GM04504 (cell line): ENCODE measurements at places on chromosomes 12 and 14.

DNA sequence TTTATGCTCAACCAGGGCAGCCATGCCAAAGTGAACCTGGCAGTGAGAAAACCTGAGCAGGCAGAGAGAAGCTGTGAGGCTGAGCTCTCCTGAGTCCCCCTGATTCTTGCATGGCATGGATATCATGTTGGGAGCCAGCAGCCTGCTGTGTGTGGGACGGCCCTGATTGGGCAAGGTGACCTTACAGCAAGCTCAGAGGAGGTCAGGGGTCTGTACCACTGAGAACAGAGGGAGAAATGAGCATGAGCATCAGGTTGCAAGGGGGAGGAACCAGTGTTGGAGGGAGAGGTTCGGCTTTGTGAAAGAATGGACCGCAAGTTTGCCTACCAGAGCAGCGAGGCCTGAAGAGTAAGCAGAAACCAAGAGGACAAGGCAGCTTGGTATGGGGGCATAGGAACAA, 59.1 kb upstream of the PTGR2 start:
- no peak for DNase-seq

DNA sequence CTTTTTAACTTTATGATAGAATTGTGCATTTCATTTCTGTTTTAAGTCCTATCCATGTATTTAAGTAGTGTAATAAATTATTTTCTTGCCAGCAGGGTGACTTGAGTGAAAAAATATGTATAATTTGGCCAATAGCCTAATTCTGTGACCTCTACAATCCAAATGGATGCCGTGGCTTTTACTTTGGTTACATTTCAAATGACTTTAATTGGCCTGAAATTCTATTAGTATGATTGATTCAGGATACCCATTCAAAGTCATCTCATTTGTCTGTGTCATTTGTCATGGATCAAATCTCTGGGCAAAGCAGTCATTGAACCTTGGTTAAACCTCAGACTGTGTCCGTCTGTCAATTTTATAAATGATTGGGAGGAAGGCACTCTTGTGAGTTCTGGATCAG, 29.6 kb downstream of the CRADD start:
- no peak for DNase-seq

- no peak for DNase-seq
Observed at GRCh38 chr14:99231161-99231849, 40.7 kb downstream of the BCL11B start.

DNA sequence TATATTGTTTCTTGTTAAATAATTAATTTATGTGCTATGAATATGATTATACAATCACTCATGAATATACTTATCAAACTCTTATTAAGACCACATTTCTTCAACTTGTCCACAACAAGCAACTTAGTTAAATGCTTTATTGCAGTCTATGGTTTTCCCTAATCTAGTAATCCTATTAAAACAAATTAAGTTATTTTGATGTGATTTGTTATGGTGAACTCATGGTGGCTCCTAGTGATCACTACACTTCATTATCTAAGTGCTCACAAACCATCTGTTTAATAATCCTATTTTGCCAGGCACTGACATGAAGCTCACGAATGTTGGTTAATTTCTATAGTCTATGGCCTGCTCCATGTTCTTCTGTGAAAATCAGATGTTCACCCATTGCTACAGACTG, 42.9 kb downstream of the INSM2 start:
- DNase-seq: no peak

DNA sequence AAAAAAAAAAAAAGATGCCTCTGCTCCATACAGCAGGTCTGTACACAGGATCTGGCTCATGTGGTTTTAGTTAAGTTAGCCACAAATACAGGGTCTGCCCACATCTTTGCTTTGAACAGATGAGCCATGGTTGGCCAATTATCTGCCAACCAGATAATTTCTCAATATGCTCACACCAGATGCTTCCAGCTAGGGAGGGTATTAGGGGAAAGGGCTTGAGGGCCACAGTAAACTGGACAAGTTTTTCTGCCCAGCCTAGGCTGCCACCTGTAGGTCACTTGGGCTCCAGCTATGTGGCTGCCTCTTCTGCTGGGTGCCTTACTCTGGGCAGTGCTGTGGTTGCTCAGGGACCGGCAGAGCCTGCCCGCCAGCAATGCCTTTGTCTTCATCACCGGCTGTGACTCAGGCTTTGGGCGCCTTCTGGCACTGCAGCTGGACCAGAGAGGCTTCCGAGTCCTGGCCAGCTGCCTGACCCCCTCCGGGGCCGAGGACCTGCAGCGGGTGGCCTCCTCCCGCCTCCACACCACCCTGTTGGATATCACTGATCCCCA, 776 bp downstream of the RDH5 start:
- DNase-seq: peak; percentile 87

DNA sequence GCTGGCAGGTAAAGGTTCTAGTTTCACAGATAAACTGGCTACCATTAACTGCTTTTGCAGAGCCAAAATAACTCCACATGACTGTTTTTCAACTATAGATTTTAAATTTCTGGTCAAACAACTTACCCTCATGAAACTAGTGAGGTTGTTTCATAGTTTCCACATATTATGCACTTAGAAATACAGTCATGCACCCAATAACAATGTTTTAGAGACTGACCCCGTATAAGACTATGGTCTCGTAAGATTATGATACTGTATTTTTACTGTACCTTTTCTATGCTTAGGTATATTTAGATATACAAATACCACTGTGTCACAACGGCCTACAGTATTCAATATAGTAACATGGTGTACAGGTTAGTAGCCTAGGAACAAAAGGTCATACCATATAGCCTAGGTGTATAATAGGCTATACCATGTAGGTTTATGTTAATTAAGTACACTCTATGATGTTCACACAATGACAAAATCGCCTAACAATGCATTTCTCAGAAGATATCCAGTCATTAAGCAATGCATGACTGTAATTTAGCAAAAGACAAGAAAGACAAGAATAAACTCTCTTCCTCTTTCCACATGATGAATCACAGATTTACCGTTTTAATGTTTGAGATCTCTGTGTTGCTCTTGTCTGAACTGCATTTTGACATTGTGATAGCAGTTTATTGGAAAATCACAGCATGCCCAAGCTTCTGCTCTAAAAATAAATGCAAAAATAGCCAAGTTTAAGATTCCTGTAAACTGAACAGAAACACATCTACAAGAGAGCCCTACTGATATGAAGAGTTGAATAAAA, 17.1 kb downstream of the DICER1 start:
- peak; percentile 28 for DNase-seq

GRCh38 chr12:27575762-27576118, 51.7 kb downstream of the PPFIBP1 start:
- DNase-seq: no peak
